Cardiac muscle cell (in vitro differentiated cells and primary cell): ENCODE measurements at places on chromosomes 7 and 10.

GRCh38 chr10:119333146-119333792, 125.9 kb downstream of the GRK5 start:
- DNase-seq: no peak
- H3K4me1 ChIP-seq: peaks cover 39% of the 10 kb centered on the region
- H3K36me3 ChIP-seq: no peaks in the 10 kb centered on the region
- H3K27me3 ChIP-seq: no peaks in the 10 kb centered on the region

- no peaks in the 10 kb centered on the region for H3K36me3 ChIP-seq
- DNase-seq: no peak
- H3K27ac ChIP-seq: no peak overlapping the region
- H3K4me1 ChIP-seq: no peaks in the 10 kb centered on the region
- no peak overlapping the region for H3K4me3 ChIP-seq
These were observed 51.1 kb upstream of the CHST15 start for GRCh38 chr10:124144536-124144935.

GRCh38 chr10:10551596-10552301, 465.9 kb upstream of the CELF2 start:
- H3K27me3 ChIP-seq: no peaks in the 10 kb centered on the region
- DNase-seq: no peak
- no peak overlapping the region for H3K4me3 ChIP-seq

DNA sequence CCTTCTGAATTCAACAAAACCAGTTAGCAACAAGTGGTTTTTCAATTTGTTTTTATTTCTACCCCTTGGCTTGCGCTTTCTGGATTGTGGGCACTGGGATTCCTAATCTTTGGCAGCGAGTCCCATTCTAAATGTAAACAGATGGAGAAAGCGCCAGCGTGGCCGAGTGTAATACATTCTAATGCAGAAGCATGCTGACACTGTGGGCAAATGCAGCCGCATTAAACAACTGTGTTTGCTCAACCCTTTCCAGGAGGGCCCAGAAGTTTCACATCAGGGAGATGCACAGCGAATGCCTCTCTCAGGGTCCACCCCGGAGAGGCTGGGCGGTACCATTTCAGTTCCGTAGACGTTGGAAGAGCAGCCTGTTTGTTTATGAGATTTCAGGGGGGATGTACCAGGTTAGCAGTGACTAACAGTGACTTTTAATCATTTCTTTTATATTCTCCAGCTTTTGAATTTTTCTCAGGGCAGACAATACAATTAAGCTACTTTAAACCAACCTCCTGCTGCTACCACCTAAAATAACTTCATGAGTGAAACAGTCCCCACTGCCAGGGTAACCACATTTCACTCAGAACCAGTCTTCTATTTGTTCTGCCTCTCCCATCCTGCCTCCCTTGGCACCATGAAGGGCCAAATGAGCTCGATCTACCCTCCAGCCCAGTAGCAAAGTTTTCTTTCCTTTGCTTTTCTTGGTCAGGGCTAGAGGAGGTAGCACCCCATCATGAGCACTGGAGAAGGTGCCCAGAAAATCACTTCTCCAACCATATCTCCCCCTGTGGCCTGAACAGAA, 164.2 kb upstream of the ITGB1 start:
- no peaks in the 10 kb centered on the region for H3K27me3 ChIP-seq
- no peak for DNase-seq
- no peaks in the 10 kb centered on the region for H3K36me3 ChIP-seq
- H3K27ac ChIP-seq: no peak overlapping the region
- H3K4me1 ChIP-seq: no peaks in the 10 kb centered on the region

DNA sequence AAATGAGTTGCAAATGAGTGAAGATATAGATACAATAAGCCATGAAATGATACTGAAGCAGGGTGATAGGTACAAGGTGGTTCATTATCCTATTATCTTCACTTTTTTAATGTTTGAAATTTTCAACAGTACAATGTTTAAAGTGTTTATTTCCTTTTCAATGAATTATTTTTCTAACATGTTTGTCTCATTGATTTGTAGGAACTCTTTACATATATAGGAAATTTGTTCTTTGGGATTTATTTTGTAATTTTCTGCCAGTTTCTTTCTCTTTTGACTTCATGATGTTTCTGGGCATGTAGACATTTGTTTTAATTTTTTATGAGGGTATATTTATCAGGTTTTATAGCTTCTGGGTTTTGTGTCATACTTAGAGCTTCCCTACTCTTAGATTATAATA, 108.9 kb downstream of the EXOC4 start:
- H3K27me3 ChIP-seq: no peaks in the 10 kb centered on the region
- no peaks in the 10 kb centered on the region for H3K4me1 ChIP-seq
- H3K36me3 ChIP-seq: no peaks in the 10 kb centered on the region
- H3K4me3 ChIP-seq: no peak overlapping the region

- H3K27ac ChIP-seq: no peak overlapping the region
- H3K27me3 ChIP-seq: no peaks in the 10 kb centered on the region
- H3K4me1 ChIP-seq: no peaks in the 10 kb centered on the region
- no peak for DNase-seq
These were observed 234.8 kb downstream of the AGMO start for GRCh38 chr7:15327001-15327400.

GRCh38 chr7:2820508-2820934, 23.6 kb downstream of the GNA12 start:
- H3K36me3 ChIP-seq: no peaks in the 10 kb centered on the region
- peak overlapping the region; percentile 85 for H3K27ac ChIP-seq
- peak; percentile 97 for DNase-seq
- H3K4me1 ChIP-seq: peaks cover 59% of the 10 kb centered on the region

DNA sequence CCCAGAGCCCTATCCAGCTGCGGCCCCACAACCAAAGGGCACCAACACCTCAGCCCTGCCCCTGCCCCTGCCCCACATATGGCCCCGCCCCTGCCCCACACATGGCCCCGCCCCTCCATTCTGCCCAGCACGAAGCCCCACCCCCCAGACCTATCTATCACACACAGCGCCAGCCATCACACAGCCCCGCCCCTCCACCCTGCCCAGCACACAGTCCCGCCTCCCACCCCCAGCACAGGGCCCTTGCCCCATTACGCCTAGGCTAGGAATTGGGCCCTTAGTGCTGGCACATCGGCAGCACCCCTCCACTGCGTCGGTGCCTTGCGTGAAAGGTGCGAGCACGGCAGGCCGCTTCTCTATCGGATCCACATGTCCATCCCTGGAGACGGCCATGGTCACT, 126.8 kb downstream of the MAD1L1 start:
- no peaks in the 10 kb centered on the region for H3K36me3 ChIP-seq
- no peak overlapping the region for H3K4me3 ChIP-seq
- no peak for DNase-seq
- H3K4me1 ChIP-seq: peaks cover under 1% of the 10 kb centered on the region
